ENCODE measurements at places on chromosomes 16 and 17.

- DNase-seq = no peak
Observed at GRCh38 chr16:84737192-84738011, 37.6 kb downstream of the USP10 start.

DNA sequence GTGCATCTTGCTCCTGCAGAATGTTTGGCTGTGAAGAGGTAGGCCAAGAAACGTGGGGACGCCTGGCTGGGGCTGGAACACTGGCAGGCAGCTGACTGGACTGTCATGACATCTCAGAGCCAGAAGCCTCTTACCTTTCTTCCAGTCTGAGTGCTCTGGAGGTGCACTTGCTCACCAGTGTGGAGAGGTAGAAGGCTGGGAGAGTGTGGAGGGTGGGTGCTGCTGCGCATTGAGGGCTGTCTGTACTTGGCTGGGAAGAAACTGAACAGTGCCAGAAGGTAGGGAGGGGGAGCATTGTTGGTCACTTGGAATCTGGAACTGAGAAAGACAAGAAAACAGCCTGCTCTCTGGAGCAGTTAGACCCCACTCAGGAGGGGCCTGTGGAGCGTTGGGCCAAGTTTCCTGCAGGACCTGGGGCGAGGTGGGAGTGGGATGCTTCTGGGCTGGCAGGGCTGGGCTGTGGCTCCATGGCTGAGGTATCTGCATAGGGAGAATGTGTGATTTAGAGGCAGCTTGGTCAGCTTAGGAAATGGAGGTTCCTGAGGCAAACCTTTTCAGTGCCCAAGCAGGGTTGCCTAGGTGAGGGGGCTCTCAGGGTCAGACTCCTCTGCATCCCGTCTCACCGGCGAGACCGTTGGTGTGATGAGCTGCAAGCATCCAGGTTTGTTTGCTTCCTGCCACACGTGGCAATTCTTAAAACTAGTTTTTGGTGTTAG is 55.1 kb downstream of the KSR1 start:
- no peak for DNase-seq

DNA sequence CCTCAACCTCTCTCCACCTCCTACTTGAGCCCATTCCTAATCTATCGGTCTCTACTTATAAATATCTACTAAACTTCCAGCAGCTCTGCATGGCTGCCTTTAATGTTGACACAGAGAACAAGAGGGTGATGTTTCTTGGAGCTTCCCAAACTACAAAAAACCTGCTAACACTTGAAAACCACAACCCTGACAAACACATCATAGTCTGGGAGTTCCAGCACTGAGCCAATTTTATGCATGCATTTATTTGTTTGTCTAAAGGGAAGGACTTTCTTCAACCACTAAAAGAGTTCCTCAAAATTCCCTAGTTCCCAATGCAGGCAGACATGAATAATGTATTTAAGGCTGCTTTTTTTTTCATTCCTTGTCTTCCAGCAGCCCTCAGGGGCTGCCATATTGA is 331.8 kb upstream of the XYLT1 start:
- DNase-seq = no peak

DNA sequence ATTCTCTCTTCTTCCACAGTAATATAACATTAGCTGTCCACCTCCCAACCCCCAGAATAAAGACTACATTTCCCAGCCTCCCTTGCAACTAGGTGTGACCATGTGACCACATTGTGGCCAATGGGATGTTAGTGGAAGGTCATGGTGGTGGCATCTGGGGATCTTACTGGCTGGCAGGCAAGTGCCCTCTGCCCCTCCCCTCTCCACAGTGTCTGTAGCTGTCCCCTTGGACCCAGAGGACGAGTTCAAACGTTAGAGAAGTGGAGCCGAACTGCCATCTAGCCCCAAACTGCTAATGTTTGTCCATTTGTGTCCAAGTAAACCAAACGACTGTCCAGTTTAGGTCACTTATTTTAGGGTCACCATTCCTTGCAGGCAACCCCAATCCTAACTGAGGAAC is 26.6 kb upstream of the KCNG4 start:
- DNase-seq = no peak

- DNase-seq = no peak
Observed at GRCh38 chr16:23595246-23595950, 718 bp downstream of the NDUFAB1 start.

GRCh38 chr17:73192894-73193701 is at the start of gene COG1:
Gene COG1 (plus strand): TSS chr17:73193055. CDS start chr17:73193070, 15 bp downstream.
- peak; percentile 35 for DNase-seq

GRCh38 chr17:81354954-81355347 is 40.3 kb upstream of the BAHCC1 start:
- DNase-seq = no peak

- no peak for DNase-seq
Observed at GRCh38 chr17:48814504-48814903, 2.5 kb downstream of the TTLL6 start.

DNA sequence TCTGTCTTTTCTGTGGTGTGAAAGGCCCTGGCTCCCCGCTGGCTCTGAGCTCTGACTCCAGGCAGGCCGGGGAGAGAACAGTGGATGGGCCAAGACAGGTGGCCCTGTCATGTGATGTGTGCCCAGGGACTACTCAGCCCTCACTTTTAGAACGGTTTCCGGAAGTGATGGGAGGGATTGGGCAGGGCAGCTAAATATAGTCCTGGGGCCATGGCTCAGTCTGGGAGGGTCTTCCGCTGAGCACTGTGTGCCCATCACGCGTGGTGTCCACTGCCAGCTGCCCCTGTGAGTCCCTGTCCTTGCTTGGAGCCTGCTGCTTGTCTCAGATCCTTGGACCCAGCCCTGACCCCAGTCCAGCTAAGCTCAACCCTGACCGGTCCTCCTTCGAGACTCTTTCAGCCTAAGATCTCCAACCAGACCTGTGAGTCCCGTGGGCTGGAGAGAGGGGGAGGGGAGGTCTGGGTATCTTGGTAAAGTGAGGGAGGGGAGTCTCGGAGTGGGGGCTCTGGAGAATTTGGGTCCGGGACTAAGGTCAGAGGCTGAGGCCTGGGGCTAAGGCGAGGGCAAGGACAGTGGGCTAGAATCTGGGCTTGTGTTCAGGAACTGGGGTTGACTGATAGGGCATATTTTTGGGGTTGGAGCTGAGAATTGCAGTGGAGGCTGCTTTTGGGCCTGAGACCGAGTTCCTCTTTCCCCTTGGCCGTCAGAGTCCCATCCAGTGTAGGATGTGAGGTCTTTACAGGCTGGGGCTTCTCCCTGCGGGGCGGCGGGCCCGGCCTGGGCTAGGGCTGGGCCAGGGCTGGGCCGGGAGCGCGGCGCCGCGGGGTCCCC is at the start of gene TRIM72:
Gene TRIM72, plus strand, starts transcription at position 243 of the 831 bp plus-strand sequence. CDS start 620 bp downstream, outside the sequence.
- DNase-seq = no peak

- no peak for DNase-seq
Observed at GRCh38 chr16:11394593-11394960, 49.3 kb downstream of the RMI2 start.

DNA sequence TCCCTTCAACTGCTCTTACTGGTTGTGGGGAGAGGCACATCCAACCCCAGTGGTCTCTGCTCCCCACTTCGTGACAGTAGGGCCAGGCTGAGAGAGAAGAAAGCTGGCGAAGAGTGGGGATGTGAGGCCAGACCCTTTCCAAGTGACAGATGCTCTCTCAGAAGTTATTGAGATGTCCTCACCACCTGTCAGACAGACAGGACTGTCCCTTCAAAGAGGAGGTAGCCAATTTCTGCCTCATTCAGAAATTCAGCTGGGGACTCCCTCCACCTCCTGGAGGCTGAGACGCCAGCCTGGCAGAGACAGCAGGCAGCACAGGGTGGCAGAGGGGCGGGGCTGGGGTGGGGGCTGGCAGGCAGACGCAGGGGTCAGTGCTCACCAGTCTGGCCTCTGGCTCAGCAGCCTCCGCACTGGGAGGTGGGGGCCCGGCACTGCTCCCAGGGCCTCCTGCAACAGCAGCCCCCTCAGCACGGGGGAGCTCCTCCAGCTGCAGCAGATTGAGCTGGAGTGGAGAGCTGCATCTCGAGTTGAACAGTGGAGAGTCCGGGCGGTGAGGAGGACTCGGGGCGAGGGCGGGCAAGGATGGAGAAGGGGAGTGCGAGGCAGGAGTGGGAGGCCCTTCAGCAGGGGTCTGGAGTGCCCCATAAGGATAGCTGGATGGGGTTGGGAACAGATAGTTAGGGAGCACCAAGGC is 9.2 kb downstream of the PER1 start:
- DNase-seq = no peak

DNA sequence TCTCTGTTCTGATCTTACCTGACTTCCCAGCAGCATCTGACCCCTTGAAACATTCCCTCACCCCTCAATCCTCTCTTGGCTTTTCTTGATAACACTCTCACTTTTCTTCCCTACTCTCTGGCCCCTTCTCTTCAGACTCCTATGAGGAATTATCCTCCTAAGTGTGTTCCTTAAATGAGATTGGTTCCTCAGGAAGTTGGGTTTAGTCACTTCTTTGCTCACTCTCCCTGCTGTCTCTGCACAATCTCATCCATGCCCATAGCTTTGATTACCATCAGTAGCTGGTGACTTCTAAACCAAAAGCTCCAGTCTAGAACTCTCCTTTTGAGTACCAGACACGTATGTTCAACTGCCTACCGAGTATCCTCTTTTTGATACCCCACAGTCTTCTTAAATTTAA is 13.0 kb downstream of the MED24 start:
- no peak for DNase-seq

- no peak for DNase-seq
Observed at GRCh38 chr17:79201536-79202227, 127.1 kb downstream of the ENGASE start.

DNA sequence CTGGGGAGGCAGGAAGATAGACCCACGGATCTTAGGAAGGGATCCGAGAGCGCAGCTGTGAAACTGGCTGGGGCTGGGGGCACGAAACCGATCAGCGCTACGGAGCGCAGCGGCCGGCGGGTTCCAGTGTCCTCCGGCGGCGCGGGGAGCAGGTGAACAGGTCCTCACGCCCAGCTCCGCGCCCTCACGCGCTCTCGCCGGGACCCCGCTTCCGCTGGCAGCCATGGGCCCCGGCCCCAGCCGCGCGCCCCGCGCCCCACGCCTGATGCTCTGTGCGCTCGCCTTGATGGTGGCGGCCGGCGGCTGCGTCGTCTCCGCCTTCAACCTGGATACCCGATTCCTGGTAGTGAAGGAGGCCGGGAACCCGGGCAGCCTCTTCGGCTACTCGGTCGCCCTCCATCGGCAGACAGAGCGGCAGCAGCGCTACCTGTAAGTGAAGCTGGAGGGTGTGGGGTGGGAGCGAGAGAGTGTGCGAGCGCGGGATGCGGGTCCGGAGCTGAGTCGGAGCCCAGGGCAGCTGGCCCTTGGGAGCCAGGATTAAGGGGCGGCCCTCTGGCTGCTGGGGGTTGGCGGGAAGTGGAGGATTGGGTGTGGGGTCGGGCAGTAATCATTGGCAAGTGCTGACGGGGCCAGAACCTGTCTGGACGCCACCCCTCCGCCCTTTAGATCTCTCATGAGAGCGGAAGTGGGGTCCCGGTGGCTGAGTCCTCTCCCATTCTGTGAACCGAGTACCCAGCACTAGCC is 479 bp downstream of the ITGA3 start:
- no peak for DNase-seq

GRCh38 chr16:11236461-11237254 is 19.3 kb downstream of the SOCS1 start:
- no peak for DNase-seq

- no peak for DNase-seq
Observed at GRCh38 chr16:84897911-84898377, 78.2 kb downstream of the CRISPLD2 start.

DNA sequence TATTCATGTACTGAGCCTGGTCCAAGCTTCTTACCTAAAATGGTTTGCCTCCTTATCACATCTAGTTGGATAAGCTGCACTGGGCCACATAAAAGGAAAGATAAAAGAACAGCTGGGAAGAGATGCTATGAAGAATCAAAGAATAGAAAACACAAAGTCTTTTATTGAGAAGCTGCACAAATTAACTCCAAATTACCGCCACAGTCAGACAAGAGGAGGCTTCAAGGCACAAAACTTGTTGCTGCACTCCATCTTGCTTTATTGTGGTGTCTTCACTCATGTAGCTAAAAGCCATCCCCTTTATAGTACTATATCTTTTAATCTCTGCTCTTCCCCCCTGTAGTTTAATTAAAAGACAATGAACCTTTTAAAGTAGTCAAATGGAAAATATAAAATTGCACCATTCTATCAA is 330.6 kb upstream of the PMFBP1 start:
- DNase-seq = no peak

- no peak for DNase-seq
Observed at GRCh38 chr16:50616883-50617645, 64.0 kb downstream of the SNX20 start.

DNA sequence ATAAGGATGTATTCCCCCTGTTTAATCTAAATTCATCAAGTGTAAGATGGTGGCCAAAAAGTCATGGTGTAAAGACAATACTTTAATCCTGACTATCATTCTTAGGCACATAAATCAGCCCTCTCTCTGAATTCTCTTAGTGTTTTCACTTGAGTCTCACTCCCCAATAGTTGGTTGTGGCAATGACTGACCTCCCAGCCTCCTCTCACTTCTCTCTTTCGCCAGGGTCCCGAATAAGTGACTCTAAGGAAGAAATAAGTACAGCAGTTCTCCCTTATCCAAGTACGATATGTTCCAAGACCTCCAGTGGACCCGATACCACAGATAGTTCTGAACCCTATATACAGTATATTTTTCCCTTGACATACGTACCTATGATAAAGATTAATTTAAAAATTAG is 335.3 kb downstream of the MAF start:
- DNase-seq = no peak

DNA sequence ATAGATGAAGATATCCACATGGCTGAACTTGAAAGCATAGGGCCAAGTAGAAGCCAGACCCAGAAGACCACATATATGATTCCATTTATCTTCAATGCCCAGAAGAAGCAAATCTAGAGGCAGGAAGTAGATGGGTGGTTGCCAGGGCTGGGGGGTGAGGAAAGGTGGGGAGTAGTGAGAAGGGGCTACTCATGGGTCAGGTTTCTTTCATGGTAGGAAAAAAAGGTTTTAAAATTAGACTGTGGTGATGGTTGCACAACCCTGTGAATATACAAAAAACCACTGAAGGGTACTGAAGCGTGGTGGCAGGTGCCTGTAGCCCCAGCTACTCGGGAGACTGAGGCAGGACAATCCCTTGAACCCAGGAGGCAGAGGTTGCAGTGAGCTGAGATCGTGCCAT is 5.4 kb downstream of the CD2BP2 start:
- DNase-seq = no peak

DNA sequence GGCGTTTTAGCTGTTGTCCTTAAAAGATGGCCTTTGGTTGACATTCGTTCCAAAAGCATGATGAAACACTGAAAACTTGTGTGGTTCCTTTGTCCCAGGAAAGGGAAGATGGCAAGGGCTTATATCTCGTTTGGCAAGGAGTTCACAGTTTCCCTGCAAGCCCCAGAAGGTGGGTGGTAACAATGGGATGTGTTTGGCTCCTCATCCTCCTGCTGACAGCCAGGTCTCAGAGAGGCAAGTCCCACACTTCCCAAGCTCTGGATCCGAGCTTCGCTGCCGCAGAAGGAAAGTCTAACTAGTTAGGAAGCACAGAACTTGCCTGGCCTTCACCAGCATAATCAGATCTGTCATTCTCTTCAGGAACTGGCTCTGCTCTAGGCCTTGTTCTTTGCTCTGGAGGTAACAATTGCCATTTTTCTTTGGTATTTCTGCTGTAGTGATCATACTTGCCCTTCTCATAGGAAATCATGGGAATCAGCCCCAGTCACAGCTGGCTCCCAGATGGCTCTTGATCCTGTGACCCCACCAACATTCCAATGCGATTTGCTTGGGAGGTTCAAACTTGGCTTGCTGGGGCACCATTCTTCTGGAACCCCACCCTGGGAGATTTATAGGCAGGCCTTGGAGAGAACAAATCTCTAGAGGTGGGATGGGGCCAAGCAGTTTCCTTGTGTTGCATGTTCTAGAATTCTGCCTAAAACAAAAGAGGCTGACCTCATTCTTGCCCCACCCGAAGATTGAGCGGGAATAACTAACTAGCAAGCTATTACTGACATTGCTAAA is 17.9 kb downstream of the KPNA2 start:
- DNase-seq = no peak
